ENCODE measurements at places on chromosomes 6 and 20.

- peak; percentile 0 for DNase-seq
Observed at GRCh38 chr6:41894366-41895299, 542 bp downstream of the USP49 start.

GRCh38 chr6:24223115-24223919 lies 97.3 kb downstream of the NRSN1 start:
- no peak for DNase-seq

GRCh38 chr6:32152769-32153563 lies 975 bp upstream of the PPT2 start:
- DNase-seq, result no peak

- DNase-seq, result no peak
Observed at GRCh38 chr20:44228465-44229258, 18.1 kb upstream of the OSER1 start.

DNA sequence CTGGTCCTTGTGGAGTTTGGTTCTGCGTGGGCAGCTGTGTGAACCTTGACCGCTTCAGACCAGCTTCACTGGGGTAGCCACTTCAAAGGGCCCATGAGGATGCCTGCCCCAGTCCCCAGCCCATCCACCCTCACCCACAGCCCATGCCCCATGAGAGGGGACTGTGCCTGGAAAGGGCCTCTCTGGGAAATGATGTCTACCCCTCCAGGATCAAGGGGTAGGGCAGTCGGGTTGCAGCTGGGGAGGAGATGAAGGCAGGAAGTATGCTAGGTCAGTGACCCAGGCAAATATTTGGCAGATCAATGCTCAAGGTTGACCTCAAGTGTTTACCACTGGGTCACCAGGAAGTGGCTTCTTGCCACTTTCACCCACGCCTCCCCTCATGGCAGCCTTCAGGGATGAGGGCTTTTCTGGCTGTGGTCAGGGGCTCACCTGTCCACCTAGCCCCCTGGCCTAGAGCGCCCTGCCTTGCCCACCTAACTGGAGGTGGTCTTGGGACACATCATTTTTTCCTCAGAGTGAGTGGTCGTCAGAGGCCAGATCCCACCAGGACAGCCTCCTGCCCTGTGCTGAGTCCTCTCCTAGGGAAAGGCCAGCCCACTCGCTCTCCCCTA lies 109.5 kb downstream of the SNX5 start:
- no peak for DNase-seq

GRCh38 chr6:71496018-71496721 lies 207.6 kb downstream of the OGFRL1 start:
- DNase-seq, result no peak

DNA sequence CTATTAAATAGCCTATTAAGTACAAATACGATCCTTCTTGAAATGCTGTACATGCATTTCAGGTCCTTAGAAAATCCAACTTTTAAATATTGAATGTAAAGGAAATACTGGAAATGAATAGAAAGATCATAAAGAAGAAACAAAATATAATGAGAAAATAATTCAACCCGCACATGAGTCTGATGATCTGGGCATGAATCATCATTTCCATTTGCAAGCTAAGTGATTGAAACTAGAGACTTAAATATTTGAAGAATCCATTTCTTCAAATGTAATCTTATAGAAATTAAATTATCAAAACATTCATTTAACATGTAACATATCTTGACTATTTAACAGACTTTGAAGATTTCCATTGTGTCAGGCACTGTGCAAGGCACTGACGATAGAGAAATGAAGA lies 977.0 kb downstream of the TFAP2A start:
- no peak for DNase-seq

GRCh38 chr6:142867355-142867801 lies 77.6 kb downstream of the HIVEP2 start:
- DNase-seq, result no peak

- DNase-seq, result no peak
Observed at GRCh38 chr6:16698162-16698533, 63.1 kb downstream of the ATXN1 start.

GRCh38 chr20:23161968-23162696 lies 76.0 kb upstream of the CD93 start:
- no peak for DNase-seq

- DNase-seq, result no peak
Observed at GRCh38 chr6:1312473-1313367, 822 bp downstream of the FOXQ1 start.

- no peak for DNase-seq
Observed at GRCh38 chr20:535958-536357, 7.6 kb downstream of the CSNK2A1 start.

DNA sequence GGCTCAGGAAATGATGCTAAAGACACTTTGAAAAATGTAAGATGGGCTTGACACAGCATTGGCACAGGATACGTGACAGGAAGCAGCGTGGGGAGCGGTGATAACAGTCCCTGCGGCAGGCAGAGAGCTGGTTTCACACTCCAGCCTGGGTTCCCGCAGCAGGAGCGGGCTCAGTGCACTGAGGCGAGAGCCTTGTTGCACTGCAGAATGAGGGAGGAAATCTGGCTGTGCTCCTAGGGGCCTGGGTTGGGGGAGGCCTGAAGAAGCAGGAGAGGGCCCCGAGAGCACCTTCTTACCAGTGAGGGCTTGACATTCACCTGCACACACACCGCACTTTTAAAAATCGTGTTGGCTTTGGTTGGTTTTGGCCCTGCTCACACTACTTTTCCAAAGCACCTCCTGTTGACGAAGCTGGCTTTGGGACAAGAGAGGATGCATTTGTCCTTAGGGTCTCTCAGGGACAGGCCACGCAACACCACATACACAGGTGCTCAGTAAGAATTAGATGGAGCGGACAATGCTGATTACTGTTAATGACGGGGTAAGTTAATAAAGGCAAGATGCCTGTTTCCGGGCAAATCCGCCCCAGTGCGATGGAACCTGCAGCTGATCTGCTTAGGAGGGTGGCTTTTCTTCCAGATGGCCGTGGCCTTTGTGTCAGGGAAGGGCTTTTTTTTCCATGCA lies 49.4 kb upstream of the ARMC2 start:
- DNase-seq, result peak; percentile 35

- DNase-seq, result no peak
Observed at GRCh38 chr6:130396722-130397121, 30.9 kb downstream of the TMEM200A start.

GRCh38 chr20:48698507-48699267 lies 129.1 kb downstream of the PREX1 start:
- DNase-seq, result no peak
